EL (cell line): ENCODE measurements at places on chromosomes 12 and 14.

GRCh38 chr14:72518809-72519377, 375.0 kb downstream of the DPF3 start:
- no peak for DNase-seq

DNA sequence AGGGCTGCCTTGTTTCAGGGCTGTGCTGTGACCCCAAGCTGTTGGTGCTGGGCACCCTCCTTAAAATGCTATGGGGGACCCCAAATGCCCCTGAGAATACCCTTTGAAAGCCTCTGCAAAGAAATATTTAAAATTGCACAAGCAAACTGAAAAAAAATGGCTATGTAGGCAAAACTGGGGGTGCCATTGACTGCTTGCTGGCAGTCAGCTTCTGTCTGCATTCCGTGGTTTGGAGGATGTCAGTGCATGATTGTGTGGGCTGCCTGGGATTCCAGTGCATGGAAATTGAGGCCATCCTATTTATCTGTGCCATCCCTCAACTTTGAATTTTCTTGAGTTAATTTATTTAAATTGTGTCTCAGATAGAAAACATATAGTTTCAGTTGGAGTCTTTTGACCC, 113.7 kb upstream of the RTL1 start:
- DNase-seq, result peak; percentile 53

- DNase-seq, result peak; percentile 62
These were observed 699 bp downstream of the KTN1 start for GRCh38 chr14:55580470-55581341.

DNA sequence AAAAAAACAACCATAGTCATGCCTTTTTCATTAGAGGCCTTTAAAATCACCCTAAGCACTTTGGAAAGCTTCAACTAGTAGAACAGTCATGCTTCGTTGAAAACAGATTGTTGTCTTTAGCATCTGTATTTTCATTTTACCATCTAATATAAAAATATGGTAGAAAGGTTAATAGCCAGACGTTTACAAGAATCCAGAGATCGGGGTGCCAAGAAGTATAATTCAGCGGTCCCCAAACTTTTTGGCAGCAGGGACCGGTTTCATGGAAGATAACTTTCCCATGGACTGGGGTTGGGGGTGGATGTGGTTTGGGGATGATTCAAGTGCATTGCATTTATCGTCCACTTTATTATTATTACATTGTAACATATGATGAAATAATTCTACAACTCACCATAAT, 138.4 kb downstream of the GLT1D1 start:
- DNase-seq, result no peak

DNA sequence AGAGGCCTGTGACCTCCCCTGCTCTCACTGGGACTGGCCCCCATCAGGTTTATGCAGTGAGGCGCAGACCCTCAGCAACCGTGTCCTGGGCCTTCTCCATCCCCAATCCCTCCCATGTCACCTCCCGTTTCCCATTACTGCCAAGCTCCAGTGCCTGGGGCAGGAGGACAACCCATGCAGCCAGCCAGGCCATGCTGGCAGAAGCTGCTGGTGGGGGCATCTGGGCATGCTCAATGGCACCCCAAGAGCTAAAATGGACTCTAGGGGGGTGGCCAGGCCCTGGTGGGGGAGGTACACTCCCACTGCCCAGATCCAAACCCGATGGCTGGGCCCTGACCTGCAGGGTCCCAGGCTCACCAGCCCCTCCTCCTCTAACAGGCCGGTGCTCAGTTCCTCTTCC, 20.5 kb upstream of the GPR132 start:
- DNase-seq, result no peak

DNA sequence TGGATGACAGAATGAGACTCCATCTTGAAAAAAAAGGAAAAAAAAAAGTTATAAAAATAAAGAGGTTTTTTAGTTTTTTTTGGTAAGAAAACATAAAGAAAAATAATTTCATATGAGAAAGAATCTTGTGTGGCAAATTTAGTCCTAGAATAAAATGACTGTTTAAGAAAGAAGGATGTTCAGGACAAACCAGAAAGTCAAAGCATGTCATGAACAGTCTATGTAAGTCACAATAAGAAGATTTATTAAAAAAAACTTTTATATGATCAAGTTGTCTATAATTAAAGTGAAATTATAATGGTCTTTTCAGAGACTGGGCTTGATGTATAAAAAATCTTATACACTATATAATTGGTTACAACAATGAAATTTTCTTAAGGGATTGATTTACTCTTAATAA, 68.1 kb upstream of the HECTD1 start:
- no peak for DNase-seq

- no peak for DNase-seq
These were observed 324.4 kb upstream of the KITLG start for GRCh38 chr12:88904705-88905104.
